Cardiac muscle cell (in vitro differentiated cells and primary cell): ENCODE measurements at places on chromosomes 6 and 20.
A peak's percentile ranks its signal among the peaks of the same experiment; 100 is the strongest.

- DNase-seq, result no peak
Observed at GRCh38 chr6:44487586-44487985, 100.1 kb downstream of the CDC5L start.

DNA sequence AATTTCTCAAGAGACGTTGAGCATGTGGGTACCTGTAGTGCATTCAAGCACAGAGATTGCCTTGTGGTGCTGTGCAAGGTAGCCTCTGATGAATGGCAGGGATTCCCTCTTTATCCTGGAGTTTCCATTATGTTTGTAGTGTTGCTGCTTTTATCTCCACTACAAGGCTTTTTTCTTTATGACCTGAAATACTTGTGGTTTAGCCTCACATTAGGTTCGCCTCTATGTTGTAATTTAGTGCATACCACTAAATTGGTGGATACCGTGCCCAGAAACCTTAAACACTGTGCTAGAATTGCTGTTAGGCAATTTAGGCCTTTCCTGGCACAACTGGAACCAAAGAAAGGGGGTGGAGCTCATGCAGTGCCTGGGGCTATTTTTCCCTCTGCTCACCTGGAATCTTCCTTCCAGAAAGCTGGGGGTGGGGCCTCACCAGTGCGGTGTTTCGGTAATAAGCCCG, 76.8 kb downstream of the NCOA7 start:
- DNase-seq, result peak; percentile 90

GRCh38 chr6:75166773-75167172, 39.1 kb downstream of the COL12A1 start:
- no peak for DNase-seq

- DNase-seq, result peak; percentile 85
Observed at GRCh38 chr20:3818155-3819151, 1.9 kb upstream of the AP5S1 start.

GRCh38 chr20:50595433-50595895, 85.3 kb downstream of the PTPN1 start:
- DNase-seq, result no peak

GRCh38 chr6:109472132-109472995, 10.7 kb downstream of the ZBTB24 start:
- no peak for DNase-seq
